Omental fat pad (tissue), 4 donors: ENCODE measurements at places on chromosomes 7 and 10. TPM values are rescaled to one million over a fixed set of nuclear protein-coding genes. Genes with fewer than 3 reads are reported as not detected.

- DNase-seq = no peak
Observed at GRCh38 chr10:1576467-1577372, 160.6 kb downstream of the ADARB2 start.

Gene UPK3B
- total RNA-seq = 4.6 TPM

Gene PDZD7
- 0.28 TPM for total RNA-seq

GRCh38 chr10:11387044-11387443 lies 224.4 kb downstream of the USP6NL start:
- no peak for DNase-seq

GRCh38 chr7:1454542-1454941 lies 4.7 kb downstream of the MICALL2 start:
- DNase-seq = no peak

DNA sequence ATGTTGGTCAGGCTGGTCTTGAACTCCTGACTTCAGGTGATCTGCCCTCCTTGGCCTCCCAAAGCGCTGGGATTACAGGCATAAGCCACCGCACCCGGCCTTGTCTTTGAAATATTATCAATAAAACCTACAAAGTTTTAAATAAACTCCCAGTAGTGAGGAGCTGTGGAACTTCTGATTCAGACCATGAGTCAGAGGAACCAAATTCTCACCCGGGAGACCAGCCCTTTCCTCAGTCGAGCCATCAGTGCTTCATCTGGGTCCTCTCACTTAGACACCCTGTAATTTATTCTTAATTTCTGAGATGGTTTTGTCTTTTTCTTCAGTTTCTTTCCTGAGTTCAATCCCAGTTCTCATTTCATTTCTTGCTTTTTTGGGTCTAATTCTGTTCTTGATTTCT lies 68.6 kb downstream of the DYNC2I1 start:
- no peak for DNase-seq

Gene GBX1
- total RNA-seq = not detected

- DNase-seq = no peak
Observed at GRCh38 chr7:155591055-155591775, 44.9 kb upstream of the CNPY1 start.

Gene TRIM4
- 35.3 TPM for total RNA-seq

Gene FAM241B
- total RNA-seq = 1.9 TPM

DNA sequence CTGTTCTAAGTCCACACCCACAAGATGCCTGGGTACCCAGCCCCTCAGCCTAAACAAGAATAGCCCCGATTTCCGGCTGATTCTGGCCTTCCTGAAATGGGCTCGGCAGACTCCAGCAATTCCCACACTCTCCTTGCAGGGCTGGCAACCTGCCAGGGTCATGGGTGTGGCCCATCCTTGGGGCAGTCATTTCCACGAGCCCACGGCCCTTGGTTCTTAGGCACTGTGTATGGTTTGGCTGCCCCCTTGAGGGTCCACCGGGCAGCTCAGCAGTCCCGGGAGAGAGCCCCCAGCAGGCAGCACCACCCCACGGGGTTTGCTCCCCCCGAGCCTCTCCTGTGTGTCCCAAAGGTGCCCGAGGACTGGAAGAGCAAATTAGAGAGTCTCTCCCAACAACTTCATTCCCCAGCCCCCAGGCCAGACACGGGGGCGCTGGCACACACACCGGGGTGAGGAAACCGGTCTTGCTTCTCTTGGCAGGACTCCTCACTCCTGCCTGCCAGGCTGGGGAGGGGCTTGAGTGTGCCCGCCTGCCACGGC lies 142.2 kb downstream of the EMX2 start:
- DNase-seq = no peak

GRCh38 chr10:95295031-95295755 lies 4.4 kb upstream of the PDLIM1 start:
- no peak for DNase-seq

Gene CDHR1
- total RNA-seq = 0.16 TPM

DNA sequence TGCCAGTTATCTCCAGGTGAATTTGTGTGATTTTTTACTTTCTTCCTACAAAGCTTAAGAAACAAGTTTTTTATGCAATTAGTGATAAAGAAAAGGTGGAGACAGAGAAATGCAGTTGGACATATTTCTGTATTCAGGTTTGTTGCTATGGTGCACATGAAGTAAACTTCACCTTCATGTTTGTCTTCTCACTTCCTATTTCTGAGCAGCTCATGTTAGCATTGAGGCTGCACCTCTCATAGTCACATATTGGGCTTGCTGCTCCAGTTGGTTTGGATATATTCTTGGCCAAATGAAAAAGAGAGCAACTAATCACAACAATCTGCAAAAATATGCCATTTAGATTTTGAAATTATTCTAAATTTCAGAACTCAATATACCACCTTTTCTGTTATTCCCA lies 475.6 kb upstream of the ZWINT start:
- no peak for DNase-seq

GRCh38 chr7:23380556-23380955 lies 81.4 kb downstream of the MALSU1 start:
- no peak for DNase-seq
